ENCODE measurements at places on chromosomes 1 and 21.

- DNase-seq: no peak
Measured at GRCh38 chr1:220575718-220576497, 48.0 kb downstream of the MARK1 start.

DNA sequence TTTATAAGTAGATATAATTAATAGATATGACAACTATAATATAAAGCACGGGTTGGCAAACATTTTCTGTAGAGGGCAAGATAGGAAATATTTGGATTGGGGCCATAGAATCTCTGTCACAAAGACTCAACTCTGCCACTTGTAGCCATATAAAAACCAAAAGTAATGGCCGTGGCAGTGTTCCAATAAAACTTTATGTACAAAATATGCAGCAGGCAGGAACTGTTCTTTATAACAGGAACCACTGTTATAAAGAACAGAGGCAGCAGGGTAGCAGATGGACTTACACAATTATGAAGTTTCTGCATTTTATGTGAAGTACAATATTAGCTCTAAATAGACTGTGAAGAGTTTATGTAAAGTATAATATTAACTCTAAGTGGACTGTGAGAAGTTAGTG is 16.9 kb upstream of the QSOX1 start:
- no peak for DNase-seq

DNA sequence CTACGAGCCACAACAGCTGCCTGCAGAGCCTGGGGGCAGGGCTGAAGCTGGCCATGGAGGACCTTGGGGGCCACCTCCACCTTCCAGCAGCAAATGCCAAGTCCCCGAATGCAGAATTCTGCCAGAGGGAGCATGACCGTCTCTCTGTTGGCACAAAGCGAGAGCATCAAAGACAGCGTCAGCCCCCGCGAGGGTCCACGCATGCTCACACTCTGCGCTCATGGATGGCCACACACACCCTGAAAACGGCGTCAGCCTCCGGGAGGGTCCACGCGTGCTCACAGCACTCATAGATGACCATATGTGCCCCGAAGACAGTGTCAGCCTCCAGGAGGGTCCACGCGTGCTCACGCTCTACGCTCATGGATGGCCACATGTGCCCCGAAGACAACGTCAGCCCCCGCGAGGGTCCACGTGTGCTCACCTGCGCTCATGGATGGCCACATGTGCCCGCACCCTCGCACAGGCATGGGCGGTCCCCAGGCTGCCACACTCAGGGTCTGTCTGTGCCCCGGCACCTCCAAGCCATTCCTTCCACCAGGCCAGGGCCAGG is 46.5 kb downstream of the MORN1 start:
- DNase-seq: no peak

- DNase-seq: no peak
Measured at GRCh38 chr1:7490576-7490975, 280.5 kb upstream of the VAMP3 start.

DNA sequence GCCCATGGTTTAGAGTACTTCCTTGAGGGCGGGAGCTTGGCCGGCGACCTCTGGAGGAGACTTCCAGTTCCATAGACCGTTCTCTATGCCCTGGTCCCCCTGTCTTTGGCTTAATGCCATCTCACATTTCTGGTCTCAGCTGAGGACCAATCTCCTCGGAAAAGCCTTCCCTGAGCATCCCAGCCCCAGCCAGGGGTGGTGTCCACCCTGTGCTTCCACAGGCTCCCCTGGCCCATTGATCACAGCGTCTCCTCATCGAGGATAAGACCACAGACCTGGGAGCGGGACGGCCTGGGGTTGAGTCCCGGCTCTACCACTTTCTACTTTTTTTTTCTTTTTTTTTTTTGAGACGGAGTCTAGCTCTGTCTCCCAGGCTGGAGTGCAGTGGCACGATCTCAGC is 14.5 kb downstream of the WNT4 start:
- no peak for DNase-seq

DNA sequence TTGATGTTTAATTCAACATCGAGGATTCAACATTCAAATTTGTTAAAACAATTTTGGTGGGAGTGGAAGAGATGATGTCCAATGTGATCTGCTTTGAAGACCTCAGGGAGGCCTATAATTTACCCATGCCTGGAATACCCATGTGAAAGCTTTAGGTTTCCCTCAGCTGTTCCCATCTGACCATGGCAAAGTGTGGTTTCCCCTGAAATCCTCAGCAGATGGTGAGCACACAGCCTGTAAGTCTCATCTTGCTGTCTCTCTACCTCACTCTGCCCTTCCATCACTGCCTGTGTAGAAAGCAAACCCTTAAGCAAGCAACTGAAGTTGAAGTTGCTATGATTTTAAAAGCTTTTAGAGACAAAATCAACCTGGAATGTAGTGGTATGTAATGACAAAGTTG is 80.1 kb upstream of the ATF3 start:
- DNase-seq: no peak

DNA sequence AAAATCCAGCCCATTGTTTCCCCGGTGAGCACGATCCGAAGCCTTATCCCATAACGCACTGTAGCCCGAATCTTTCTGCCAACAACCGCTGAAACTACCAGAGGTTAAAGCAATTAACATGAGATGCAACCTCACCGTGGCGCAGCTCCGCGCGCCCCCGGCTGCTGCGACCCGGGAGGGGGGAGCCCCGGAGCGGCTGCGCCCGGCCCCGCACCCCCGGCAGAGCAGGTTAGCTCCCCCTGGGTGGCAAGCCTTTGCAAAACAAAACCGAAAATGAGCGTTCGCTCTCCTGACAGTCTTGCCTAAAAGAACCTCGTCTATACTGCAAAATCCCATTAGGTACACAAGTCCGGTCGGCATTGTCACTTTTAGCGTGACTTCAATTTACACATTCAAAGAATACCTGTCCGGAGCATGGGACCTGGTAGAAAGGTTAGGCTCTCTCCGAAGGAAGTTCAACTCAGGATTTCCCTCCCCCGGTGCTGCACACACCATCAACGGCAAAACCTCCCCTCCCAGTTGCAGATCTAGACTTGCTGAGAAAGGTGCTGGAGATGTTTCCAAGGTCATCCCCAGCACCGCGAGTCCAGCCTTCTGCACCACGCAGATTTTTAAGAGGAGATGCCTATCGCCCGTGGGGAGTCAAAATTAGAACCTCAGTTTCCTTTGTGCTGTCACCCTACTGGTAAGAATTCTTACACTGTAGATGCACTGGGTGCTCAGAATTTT is 107.5 kb downstream of the ZNF281 start:
- peak; percentile 38 for DNase-seq

- no peak for DNase-seq
Measured at GRCh38 chr1:22828484-22829308, 118.1 kb downstream of the EPHB2 start.

GRCh38 chr1:227741166-227741870 is 6.1 kb downstream of the SNAP47 start:
- no peak for DNase-seq

DNA sequence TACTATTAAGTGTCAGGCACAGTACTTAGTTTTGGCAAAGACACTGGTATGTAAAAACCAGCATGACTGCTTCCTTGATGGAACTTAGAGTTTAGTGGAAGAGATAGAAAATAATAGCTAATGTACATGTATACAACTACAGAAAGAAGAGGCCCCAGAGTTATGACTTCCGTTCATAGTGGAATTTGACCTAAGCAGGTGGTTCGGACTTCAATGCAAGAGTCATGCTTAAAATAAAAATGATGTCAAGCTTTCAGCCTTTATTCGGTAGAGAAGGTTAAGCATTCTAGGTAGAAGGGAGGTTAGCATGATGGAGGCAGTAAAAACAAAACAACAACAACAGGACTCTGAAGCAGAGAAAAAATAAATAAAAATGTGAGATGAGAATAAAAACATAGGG is 165.9 kb downstream of the KCNT2 start:
- DNase-seq: no peak

DNA sequence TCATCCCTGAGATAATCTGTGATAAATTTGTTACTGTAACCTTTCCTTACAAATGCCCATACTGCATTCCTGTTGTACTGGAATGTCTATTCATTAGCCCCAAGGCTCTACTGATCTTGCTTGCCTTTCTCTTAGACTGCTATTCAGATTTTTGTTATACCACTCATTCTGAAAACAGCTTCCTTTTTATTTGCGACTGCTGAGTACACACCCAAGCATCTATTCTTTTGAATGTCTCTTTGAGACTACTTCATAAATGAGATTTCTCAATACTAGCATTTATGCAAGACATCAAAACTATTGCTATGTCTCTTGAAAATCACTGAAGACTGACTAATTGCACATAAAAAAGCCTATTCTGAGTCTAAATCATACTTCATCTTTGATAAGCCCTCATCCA is 38.6 kb downstream of the DENND1B start:
- DNase-seq: no peak

DNA sequence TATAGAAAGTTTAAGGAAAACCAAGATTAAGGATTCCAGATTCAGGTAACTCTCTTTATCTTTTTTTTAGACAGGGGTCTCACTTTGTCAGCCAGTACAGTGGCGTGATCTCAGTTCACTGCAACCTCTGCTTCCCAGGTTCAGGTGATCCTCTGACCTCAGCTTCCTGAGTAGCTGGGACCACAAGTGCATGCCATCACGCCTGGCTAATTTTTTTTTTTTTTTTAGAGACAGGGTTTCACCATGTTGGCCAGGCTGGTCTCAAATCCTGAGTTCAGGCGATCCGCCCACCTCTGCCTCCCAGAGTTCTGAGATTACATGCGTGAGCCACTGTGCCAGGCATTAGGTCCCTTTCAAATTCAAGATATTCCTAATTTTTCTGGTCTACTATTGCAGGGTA is 15.9 kb downstream of the LZIC start:
- no peak for DNase-seq

DNA sequence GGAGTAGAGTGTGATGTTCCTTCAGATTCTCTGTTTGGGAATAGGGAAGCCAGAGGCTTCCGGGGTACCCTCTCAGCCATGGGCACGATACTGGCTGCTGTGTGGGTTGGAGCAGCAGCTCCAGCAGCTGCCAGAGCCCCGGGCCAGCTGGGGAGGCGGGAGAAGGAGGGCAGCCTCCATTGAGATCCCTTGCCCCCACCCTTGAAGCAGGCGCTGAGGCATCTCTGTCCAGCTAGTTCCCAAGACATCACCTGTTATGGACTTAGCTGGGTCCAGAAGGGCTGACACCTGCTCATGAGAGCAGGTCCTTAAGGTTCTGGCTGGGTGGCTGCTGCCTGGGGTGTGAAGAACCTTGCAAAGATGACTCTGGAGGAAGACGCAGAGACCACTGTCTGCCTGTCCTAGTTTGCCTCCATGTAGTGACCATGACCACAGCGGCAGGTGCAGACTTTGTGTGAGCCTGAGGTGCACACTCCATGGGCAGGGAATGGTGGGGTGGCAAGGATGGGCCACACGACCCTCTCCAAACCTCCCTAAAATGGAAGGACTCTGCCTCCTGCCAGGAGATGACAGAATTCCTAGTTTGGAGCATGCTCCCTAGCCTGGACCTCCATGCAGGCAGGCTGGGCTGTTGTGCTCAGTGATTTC is 222.6 kb upstream of the C1orf174 start:
- no peak for DNase-seq

DNA sequence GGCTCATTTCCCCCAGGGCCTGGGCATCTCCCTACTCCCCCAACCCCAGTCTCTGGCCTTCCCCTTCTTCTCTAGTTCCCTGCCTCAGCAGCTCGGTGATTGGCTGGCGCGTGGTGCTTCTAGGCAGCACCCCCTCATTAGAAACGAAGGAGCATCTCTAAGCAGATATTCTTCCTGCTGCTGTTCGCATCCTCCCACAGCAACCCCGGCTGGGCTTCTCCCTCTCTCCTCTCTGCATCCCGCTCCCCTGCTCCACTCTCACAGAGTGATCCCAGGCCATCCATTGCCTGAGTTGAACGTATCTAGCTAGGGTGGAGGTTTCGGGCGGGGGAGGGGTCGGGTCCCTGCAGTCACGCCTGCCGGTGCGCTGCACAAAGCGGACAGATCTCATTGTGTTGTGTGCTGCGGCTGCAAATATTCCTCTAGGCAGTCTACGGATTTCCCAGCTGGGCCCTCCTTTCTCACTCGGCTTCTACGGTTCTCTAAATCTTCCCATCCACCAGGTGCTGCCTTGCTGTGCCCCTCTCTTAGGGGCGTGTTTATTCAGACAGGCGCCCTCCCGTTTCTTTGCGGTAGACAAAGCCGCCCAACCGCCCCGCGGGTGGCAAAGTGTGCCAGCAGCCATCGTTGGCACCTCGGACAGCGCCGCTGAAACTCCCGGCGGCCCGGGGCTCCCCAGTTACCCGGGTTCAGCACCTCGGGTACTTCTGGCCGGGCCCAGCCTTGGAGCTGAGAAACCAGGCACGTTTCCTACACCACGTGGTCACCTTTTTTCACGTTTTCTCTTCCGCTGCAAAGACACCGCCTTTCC is 2.2 kb downstream of the CACNA1E start:
- no peak for DNase-seq

- no peak for DNase-seq
Measured at GRCh38 chr1:33346927-33347649, 26.2 kb upstream of the A3GALT2 start.

- no peak for DNase-seq
Measured at GRCh38 chr1:89703469-89703868, 70.5 kb downstream of the LRRC8C start.

DNA sequence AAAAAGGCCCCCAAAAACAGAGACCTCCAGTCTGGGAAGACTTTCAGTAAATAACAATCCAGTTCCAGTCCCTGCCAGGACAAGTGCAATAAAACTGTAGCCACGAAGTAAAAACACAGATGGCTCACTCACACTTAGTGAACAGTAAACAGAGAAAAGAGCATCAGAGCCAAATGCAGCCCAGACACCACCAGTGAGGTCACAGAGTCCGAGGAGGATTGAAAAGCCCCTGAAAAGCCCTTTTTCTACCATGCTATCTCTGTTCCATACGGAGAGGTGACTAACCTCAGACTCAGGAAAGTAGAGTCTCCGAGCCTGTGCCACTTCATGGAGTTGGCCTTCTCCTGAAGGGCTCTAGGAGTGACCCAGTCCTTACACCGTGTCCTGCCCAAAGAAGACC is 84.5 kb downstream of the COLGALT2 start:
- no peak for DNase-seq

- DNase-seq: no peak
Measured at GRCh38 chr1:182841368-182841988, 2.3 kb downstream of the DHX9 start.

GRCh38 chr1:227318853-227319607 is 738 bp upstream of the CDC42BPA start:
- no peak for DNase-seq

Measured in stimulated activated CD8-positive, alpha-beta memory T cell treated with anti-CD3 and anti-CD28 coated beads, Interleukin-15, amount 100 ng/mL, for 4 hours (primary cell).